ENCODE measurements at places on chromosomes 5 and 9.

- peak; percentile 30 for DNase-seq
These were observed 433.7 kb downstream of the ENC1 start for GRCh38 chr5:74206579-74207550.

DNA sequence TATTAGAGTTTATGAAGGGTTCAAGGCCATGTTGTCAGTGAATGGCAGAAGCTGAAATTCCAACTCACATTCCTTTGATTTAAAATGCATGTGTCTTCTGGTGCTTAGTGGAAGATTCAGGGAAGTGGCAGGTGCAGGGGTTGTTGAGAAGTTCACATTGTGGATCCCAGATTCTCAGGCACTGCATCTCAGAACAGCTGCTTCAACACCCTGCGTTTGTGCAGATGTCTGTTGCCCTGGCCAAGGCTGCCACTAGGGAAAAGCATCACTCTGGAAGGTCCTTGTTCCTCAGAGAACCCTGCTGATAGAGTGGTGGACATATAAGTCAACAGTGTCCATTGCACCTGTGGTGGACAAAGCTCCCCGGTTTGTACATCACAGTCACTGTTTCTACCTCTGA, 162.7 kb downstream of the PAPPA start:
- DNase-seq = no peak

- DNase-seq = no peak
These were observed 228.9 kb upstream of the SNX2 start for GRCh38 chr5:122545986-122546385.

DNA sequence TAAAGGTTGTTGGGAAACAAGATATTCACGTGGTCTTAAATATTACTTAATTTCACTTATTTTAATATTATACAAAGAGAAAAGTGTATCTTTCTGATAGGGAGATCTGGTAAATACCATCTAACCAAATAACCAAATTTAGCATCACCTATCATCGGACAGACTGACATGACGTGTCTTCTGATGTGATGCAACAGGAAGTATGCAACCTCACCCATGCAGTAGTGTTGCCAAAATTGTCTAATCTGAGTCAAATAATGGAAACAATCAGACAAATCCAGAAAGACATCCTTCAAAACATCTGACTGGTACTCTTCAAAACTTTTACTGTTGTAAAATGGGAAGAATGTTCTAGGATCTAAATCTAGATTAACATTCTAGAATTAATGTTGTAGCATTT, 148.0 kb downstream of the FGF1 start:
- DNase-seq = no peak

Data from prostate gland (tissue), 2 donors.